Dermis microvascular lymphatic vessel endothelial cell (primary cell): ENCODE measurements at places on chromosomes 11 and 22. TPM values are rescaled to one million over a fixed set of nuclear protein-coding genes. Genes with fewer than 3 reads are reported as not detected.
A peak's percentile ranks its signal among the peaks of the same experiment; 100 is the strongest.

DNA sequence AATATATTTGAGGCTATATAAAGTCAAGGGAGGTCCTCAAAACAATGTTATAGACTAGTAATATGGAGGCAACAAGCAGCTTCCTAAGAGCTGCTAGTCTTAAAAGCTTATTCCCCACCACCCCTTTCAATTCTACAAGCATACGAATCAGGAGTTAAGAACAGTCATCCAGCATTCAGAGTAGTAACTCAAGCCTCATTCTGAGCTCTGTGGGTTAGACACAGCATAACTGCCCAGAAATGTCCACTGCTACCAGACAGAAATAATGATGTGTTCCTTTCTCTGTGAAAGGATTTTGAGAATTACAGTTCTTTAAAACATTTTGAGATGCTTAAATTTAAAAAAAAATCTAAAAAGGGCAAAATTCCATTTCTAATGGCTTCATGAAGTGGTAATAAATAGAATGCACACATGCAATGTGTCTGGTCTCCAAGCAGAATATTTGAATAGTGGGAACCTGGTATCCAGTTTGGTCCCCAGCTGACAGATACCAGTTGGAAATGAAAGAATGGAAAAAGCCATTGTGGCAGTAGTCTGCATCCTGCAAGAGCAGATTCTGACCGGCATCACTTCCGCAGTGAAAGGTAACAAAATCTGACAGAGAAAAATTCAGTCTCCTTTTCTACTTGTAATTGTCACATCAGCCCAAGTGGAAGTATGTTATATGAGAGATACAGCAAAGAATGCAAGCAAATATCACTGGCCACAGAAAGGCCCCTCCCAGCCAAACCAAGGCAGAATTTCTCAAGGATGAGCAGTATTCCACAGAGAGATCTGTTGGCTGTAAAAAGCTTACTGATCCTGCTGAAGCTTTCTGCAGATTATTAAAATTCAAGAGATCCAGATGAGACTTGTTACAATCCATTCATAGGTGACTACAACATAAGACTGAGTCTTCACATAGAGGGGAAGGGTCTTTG lies 310.8 kb upstream of the PITPNB start:
- DNase-seq = peak; percentile 75

- DNase-seq = no peak
Observed at GRCh38 chr22:36881504-36882245, 20.9 kb downstream of the NCF4 start.

- DNase-seq = no peak
Observed at GRCh38 chr11:71525938-71526495, 1.1 kb upstream of the KRTAP5-7 start.

DNA sequence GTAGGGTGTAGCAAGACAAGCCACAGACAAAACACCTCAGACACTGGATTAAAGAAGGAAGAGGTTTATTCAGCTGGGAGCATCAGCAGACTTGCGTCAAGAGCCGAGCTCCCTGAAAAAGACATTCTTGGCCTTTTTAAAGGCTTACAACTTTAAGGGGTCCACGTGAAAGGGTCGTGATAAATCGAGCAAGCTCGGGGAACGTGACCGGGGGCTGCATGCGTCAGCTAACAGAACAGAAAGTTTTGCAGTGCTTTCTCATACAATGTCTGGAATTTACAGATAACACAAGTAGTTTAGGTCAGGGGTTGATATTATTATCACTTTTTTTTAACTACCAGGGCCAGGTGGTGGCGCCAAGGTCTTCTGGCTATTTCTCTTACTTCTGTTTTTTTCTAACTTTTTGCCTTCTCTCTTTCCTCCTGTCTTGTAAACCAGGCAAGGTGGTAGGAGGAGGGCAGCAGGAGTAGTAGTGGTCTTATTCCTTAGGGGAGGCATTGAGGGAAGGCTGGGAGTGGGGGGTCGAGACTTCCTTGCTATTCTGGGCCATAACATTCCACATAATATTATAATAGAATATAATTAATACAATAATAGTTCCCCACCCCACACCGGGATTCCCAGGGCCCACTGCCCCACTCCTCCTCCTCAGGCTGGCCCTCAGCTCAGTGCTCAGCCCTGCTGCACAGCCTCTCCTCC lies 587 bp upstream of the ALDH3B1 start:
- DNase-seq = peak; percentile 40

DNA sequence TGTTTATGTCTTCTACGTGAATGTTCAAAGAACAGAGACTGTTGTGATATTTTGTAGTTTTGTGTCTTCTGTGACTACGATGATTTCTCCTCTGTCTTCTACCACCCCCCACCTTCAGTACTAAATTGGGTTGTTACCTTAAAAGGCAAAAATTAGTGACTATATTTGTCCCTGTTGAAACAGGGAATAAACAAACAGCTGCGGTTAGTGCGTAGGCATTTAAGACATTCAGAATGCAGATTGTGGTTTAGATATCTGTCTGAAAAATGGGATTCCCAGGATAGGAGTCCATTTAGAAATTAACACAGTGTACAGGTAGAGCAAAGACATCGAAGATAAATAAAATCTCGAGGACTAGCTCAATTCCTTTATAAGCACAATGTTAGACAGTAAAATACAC lies 15.6 kb upstream of the ARHGAP42 start:
- no peak for DNase-seq

The ENTHD1 gene
- not detected in 2 replicates for total RNA-seq

The MMP12 gene
- total RNA-seq = not detected in 2 replicates
